ENCODE measurements at places on chromosomes 13 and 19.
A peak's percentile ranks its signal among the peaks of the same experiment; 100 is the strongest.

DNA sequence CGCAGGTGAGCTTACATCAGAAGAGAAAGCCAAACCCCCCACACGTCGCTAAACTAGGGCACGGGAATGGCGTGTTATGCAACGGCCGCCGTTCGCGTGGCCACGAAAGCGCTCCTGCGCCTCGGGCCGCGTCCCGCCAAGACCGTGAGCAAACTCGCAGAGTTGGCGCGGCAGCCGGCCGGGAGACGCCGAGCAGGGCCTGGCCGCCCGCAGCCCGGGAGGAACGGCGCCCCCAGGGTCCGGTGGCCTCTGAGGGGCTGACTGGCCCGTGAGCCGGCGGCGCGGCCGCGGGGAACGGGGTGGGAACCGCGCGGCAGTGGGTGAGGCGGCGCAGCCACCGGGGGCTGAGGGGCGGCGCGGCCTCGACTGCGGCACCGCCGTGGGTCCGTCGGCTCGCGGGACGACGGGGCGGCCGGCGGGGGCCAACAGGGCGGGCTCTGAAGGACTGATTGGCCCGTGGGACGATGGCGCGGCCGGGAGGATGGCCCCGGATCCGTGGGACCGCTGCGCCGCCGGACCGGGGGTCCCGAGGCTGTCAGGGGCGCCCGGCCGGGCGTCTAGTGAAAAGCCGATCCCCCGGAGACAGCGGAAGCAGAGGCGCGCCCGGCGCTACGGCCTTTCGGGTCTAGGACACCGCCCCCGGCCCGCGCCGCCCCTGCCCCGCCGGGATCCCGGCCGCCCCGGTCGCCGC lies 903 bp downstream of the LATS2 start:
- no peak for DNase-seq

GRCh38 chr19:33472691-33473652 lies 48.6 kb downstream of the PEPD start:
- DNase-seq, result no peak

- no peak for DNase-seq
These were observed 23.8 kb downstream of the FAM124A start for GRCh38 chr13:51246025-51246417.

DNA sequence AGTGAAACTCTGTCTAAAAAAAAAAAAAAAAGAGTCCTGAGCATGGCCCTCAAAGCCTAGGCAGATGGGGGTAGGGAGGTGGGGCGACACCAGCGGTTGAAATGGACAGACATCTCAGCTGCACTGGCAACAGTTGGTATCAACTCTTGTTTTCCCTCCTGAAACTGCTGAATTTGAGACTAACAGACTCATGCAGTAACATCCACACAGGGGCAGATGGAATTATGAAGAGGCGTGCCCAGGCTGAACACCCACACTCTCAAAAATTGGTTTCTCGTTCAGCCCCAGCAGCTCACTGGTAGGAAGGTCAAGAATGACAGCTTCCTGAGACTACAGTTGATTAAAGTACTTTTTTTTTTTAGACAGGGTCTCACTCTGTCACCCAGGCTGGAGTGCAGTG lies 24.1 kb downstream of the PBX4 start:
- no peak for DNase-seq

GRCh38 chr19:8001995-8002849 lies 3.2 kb downstream of the ELAVL1 start:
- DNase-seq, result peak; percentile 73

DNA sequence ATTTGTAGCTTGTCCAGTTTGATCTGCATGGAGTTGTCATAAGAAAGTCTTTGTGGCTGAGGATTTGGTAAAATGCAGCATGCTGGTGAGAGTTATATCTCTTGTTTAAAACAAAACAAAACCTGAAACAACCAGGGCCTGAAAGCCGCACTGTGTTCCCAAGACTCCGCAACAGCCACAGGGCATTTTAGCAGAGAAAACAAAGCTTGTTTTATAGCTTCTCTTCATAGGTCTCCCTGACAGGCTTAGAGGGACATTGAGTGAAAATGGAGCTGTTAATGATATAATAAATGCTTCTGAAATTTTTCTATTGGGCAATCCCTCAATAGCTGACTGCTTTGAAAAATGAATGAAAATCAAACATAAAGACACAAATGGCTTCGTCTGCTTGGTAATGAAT lies 148.7 kb upstream of the RNF113B start:
- no peak for DNase-seq

- peak; percentile 23 for DNase-seq
These were observed 6.0 kb upstream of the WDR88 start for GRCh38 chr19:33125929-33126388.

DNA sequence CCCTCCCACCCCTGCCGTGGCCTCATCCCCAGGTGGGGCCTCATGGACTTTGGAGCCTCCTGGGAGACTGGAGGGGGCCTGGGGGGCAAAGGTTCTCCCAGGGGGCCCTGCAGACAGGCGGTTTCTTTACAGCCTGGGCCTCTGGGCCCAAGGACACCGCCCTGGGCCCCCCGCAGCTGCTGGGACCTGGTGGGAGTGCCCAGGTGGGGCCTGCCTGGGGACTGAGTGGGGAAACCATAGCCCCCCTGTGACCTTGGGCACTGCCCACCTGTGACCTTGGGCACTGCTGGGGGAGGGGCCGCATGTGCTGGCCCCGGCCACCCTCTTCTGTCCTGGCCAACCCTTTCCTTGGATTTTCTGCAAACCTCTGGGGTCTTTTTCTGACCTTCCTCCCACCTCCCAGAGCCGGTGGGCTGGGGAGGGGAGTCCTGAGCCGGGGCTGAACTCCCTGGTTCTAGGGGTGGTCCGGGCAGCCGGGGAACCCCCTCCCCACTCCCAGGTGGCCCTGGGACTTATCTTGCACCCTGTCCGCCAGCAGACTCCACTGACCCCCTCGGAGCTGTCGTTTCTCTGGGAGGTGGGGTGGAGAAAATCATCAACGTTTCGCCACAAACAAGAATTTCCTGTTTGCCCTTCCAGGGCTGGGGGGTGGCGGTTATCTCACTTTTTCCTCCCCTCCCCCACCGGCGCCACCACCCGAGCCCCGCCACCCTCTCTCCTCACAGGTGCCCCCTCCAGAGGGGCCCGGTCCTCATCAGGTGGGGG lies 27.0 kb downstream of the ARID3A start:
- no peak for DNase-seq

- DNase-seq, result no peak
These were observed 174.7 kb downstream of the GPC5 start for GRCh38 chr13:91572944-91573598.

GRCh38 chr13:113737803-113738202 lies 21.2 kb upstream of the TMEM255B start:
- no peak for DNase-seq

DNA sequence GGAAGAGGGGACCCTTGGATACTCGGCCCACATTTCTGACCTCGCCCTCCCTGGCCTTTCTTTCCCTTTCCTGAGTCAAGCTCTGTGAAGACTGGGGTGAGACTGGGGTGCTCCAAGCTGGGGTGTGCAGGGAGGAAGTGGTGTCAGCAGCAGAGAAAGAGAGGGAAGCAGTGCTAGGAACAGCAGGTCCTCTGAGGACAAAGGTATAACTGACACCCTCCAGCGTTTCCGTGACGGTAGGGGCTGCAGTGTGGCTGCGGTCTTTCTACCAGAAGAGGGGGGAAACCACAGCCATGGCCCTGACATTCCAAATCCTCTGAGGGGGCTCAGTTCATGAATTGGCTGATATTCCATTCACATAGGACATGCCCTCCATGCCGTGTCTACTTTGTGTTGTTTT lies 1.1 kb downstream of the KIR3DL2 start:
- DNase-seq, result no peak

- DNase-seq, result no peak
These were observed 3.8 kb downstream of the RNF126 start for GRCh38 chr19:658916-659839.

DNA sequence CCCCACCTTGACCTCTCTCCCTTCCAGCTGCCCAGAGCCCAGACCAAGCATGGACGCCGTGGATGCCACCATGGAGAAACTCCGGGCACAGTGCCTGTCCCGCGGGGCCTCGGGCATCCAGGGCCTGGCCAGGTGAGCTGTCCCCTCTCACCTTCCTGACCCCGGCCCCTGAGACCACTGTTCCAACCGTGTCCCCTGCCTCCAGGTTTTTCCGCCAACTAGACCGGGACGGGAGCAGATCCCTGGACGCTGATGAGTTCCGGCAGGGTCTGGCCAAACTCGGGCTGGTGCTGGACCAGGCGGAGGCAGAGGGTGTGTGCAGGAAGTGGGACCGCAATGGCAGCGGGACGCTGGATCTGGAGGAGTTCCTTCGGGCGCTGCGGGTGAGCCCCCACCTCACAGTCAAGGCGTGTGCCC lies 312 bp downstream of the CAPS start:
- DNase-seq, result no peak

GRCh38 chr13:42373048-42373812 lies 101.3 kb downstream of the AKAP11 start:
- DNase-seq, result no peak

GRCh38 chr13:39884166-39884565 lies 228.7 kb downstream of the COG6 start:
- no peak for DNase-seq

DNA sequence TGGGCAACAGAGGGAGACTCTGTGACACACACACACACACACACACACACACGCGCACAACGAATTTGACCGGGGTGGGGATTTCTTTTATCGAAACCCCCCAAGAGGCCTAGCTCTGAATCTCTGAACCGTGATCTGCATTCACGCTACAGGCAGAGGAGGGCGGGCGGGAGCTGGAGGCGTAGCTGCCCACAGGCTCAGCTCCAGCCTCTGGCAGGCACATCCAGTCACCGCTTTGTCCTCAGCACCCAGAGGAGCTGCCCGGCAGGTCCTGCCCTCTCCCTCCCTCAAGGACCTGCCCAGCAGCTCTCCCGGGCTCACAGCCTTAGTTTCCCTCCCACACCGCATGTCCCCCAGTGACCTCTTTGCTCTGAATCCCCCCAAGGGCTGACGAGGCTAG lies 20.0 kb downstream of the CILP2 start:
- no peak for DNase-seq

GRCh38 chr13:36924001-36924400 lies 4.0 kb upstream of the SMAD9 start:
- DNase-seq, result no peak

DNA sequence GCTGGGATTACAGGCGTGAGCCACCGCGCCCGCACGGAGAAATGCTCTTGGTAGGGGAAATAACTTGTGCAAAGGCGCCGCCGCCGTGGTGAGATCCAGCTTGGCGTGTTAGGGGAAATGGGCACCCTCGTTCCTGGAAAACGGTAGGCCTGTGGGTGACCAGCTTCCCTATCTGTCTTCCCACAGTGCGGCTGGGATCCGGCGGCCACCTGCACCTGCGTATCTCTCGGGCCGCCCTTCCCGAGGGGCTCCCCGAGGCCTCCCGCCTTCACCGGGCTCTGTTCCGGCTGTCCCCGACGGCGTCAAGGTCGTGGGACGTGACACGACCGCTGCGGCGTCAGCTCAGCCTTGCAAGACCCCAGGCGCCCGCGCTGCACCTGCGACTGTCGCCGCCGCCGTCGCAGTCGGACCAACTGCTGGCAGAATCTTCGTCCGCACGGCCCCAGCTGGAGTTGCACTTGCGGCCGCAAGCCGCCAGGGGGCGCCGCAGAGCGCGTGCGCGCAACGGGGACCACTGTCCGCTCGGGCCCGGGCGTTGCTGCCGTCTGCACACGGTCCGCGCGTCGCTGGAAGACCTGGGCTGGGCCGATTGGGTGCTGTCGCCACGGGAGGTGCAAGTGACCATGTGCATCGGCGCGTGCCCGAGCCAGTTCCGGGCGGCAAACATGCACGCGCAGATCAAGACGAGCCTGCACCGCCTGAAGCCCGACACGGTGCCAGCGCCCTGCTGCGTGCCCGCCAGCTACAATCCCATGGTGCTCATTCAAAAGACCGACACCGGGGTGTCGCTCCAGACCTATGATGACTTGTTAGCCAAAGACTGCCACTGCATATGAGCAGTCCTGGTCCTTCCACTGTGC lies 2.4 kb downstream of the GDF15 start:
- peak; percentile 53 for DNase-seq

- no peak for DNase-seq
These were observed 5.5 kb upstream of the EPS15L1 start for GRCh38 chr19:16477311-16477710.

GRCh38 chr13:97333983-97334382 lies 100.0 kb upstream of the RAP2A start:
- no peak for DNase-seq

DNA sequence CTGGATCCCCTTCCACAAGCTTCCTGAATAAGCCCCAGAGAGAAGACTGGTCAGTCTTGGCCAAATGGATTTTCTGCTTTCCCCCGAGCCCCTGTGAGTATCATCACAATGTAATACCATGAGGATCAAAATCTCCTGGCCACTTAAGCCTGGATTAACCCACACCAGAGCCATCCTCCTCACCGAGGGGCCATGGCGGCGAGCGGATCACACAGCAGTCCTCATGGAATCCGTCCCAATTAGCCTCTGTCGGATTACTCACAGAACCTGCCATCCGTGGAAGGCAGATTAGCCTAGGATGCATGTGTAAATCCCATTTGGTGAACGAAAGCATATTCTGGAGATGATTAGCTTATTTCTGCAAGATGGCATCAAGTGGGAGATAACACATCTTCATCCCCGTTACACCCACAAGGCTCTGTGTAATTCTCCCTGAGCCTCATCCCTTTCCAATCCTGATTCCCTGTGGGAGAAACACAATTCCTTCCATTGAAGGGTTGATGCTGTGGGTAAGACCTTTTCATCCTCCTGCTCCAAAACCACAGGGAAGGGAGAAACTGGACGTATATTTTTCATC lies 42.5 kb downstream of the GNG7 start:
- no peak for DNase-seq

DNA sequence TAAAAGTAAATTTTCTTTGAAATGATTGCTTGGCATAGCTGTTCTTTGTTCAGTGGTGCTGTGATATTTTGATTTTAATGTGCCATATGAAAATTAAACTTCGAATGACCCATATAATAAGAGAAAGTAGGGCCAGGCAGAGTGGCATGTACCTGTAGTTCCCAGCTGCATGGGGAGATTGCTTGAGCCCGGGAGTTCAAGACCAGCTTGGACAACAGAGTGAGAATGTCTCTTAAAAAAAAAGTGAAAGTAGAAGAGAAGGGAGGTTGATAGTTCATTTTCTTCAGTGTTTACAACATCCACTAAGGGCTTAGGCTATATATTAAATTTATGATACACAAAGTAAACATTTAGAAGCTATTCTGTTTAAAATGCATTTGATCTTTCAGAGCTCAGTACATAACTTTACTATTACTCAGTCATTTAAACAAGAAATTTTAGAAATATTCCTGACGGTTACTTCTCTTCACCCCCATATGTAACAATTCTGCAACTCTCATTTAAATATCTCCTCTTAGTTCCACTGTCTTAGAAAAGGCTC lies 17.2 kb upstream of the RFC3 start:
- DNase-seq, result no peak

- no peak for DNase-seq
These were observed 20.7 kb downstream of the ZNF575 start for GRCh38 chr19:43553656-43554055.
